COR-L47 (cell line): ENCODE measurements at places on chromosomes 11 and 22.

DNA sequence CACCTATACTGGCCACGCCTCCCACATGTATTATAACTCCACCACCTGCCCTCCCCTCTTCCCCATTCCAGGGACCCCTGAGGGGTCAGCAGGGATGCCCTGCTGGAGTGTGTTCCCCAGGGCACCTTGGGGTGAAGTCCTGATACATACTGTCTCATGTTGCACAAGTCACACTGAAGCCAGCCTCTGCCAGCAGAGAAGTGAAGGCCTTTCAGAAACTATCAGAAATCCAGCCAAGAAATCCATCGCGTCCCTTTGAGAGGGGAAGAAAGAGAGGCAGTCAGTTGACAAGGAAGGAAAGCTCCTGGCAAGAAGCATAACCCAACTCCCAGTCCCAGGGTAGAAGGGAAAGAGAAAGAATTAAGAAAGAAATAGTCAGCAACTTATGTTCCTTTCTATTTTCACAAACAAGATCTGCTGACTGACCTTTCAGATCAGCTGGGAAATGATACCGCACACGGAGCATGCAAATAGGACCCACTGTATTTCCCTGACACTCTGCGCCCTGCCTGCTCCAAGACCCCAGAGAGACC, 45.2 kb downstream of the SC5D start:
- DNase-seq = no peak

DNA sequence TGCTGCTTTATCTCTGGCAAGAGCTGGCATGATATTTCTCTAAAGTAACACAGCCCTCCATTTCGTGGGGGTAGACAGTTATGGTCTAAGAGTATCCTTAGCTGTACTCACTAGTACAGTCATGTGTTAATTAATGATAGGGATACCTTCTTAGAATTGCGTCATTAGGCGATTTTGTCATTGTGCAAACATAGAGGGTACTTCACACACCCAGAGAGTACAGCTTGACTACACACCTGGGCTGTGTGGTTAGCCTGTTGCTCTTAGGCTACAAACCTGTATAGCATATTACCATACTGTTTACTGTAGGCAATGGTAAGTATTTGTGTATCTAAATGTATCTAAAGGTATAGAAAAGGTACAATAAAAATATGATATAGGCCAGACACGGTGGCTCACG, 17.0 kb downstream of the XRCC6 start:
- no peak for DNase-seq

GRCh38 chr11:43810929-43811596, 69.6 kb upstream of the ALKBH3 start:
- DNase-seq = no peak

GRCh38 chr11:60530454-60531100, 15.4 kb downstream of the MS4A13 start:
- DNase-seq = no peak

DNA sequence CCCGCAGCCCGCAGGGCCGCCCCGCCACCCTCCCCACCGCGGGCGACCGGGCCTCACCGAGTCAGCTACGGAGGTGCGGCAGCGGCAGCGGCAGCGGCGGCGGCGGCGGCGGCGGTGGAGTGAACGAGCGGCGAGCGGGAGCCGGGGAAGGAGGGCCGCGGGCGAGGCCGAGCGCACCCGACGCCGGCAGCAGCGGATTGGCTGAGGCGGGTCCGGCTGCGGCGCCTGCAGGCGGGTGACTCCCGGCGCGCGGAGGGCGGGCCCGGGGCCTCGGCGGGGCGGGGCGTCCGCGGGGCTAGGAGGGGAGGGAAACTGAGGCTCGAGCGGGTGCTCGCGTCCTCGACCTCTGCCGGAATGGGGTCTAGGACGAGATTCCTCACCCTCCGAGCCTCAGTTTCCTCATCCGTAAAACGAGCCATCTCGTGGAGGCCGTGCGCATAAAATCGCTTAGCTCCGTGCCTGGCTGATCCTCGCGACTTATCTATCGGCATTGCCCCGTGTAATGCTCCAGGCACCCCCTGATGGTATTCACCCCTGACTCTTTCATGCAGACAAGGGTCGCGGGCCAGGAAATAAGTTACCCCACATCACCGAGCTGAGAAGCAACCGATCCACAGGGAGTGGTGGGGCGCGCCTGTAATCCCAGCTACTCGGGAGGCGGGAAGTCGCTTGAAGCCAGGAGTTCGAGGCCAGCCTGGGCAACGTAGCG, at the start of gene CPT1A:
CPT1A (minus strand) TSS at position 199 of the 709 bp plus-strand sequence. CDS start 26,442 bp downstream, outside the sequence.
- no peak for DNase-seq

DNA sequence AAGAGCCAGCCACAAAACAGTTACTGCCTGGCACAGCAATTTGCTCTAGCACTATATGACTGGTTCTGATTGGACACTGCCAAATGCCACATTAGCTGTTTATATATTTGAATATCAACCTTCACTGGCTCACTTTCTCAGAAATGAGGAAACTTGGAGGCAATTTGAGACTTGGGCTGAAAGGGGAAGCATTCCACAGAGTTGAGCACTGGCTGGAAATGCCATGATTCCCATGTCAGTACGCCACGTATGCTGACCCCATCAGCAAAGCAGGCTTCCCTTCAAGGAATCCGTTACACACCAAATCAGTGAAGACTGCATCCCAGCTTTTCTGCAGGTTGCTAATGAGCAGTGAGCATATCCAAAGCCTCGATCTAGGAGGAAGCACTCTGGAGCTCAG, 34.7 kb downstream of the GALNT18 start:
- no peak for DNase-seq

- no peak for DNase-seq
Measured at GRCh38 chr22:19837915-19838314, 16.8 kb downstream of the GNB1L start.

- DNase-seq = no peak
Measured at GRCh38 chr22:43018615-43019014, 3.7 kb upstream of the PACSIN2 start.

GRCh38 chr11:116376547-116376946, 396.2 kb downstream of the BUD13 start:
- DNase-seq = peak; percentile 66

DNA sequence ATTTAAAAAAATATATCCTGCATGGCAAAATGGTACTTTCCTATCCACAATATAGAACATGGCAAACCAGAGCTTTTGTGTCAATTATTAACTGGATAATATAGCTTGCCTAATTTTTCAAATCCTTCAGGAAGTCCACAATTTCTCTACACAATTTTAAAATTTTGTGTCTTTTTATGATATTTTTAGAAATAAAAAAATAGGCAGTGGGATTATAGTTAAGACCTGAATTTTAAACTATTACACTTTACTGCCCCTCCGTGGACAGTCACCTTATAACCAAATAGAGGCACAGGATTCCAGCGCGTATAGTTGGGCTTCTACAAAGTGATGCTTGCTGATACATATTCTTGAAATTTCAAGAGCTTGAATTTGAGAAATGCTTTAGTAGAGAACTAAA, 2.1 kb upstream of the DMC1 start:
- peak; percentile 22 for DNase-seq

DNA sequence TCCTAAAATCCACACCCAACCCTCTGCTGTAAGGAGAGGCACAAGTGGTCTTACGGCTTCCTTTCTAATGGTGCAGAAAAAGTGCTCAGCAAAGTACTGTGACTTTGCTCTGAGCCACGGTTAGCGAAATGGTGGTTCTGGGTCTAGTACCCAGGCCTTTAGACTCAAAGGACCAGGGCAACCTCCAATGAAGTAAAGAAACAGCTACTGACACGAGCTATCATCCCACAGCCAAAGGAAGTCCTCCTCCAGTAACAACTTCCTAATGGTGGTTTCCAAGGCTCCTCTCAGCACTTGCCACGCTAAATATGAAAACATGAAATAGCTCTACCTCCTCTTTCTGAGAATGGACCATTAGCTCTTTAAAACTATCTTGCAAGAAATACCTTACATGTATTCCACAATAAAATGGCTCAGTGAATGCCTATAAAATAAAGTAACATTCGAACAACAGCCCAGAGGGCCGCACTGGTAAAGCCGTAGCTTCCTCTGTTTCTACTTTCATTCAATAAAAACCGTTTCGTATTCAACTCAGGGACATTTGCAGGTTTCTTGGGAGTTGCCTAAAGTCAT, 122.4 kb downstream of the ETS1 start:
- DNase-seq = no peak

DNA sequence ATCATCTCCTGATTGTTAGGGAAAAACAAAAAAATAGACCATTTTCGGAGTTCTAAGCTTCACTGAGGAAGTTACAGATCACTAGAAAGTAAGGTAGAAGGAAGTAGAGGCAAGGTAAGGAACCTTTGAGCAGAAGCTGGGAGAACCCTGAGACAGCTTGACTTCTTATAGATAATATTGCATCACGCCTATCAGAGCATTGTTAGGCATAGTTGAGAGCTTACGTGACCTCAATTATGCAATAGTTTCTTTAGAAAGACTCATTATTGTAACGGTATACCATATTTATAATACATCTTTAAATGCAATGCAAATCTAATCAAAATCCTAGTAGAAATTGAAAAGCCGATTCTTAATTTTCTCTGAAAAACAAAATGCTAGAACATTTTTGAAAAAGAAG, 4.9 kb downstream of the TBRG1 start:
- no peak for DNase-seq

DNA sequence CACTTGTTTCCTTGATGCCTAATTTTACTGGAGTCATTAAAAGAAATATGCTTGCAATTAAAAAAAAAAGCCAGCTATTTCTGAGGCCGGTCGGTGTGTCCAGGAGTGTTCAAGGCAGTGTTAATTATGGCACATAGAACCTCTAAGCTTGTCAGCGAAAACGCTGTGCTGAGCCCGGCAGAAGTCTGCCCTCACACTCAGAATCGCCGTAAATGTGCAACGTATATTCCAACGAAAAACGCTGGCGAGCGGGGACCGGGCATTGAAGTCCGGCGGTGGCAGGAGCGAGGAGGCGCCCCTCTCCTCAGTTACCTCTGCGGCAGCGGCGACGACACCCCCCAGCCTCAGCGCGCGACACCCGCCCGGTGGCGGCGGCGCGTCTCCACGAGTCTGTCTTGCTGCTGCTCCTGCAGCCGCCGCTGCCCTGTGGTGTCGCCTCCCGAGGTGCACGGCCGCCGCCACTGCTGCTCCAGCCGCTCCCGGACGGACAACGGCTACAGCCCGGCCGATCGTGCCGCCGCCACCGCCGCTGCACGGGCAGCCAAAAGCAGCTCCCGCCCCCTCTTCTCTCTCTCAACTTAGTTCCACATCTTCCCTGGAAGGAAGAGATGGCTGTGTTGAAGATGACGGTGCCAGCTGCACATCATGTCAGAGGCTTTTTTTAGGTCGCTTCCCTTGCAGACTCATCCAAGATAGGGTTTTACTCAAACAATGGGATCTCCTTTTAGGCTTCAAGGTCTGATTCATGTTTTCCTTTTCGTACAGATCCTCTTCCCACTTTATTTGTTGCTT, 56.0 kb downstream of the JAM3 start:
- DNase-seq = no peak

DNA sequence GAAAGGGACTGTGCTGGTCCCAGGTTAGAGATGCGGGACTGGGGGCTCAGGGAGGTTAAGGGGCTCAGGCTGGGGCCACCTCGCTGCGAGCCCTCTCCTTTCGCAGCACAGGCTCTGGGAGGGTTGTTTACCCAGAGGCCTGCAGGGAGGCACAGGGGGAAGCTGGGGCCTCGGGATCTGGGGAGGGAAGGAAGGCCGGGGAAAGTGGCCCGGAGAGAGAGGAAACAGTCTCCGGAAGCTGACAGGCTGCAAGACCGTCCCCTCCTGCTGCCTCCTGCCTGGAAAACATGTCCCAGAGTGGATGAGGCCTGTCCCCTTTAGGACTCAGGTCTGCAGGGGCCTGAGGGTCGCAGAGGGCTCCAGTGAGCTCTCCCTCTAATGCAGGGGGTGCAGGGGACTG, 45.4 kb downstream of the MYO7A start:
- DNase-seq = no peak

- DNase-seq = no peak
Measured at GRCh38 chr11:119832202-119832935, 103.4 kb upstream of the NECTIN1 start.

- DNase-seq = no peak
Measured at GRCh38 chr22:34293324-34293723, 373.0 kb upstream of the LARGE1 start.

DNA sequence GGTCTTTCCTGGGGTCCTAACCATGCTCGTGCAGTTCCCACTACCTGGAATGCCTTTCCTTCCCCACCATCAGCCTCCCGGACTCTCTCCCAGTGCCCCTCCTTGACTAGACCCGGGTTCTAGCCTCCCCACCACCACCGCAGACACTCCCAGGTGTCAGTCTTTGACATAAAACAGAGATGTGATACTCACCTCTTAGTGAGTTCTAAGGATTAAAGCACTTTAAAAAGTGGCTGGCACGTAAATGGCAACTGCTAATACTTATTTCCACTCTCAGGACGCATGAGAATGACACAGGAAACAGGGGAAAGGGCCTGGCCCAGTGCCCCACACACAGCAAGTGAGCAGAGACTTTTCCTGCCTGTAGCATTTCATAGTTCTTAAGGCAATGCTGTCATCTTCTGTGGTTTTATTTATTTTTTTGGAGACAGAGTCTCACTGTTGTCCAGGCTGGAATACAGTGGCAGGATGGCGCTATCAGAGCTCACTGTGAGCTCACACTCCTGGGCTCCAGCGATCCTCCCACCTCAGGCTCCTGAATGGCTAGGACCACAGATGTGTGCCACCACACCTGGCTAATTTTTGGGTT, 1.9 kb upstream of the SLC25A45 start:
- DNase-seq = no peak

DNA sequence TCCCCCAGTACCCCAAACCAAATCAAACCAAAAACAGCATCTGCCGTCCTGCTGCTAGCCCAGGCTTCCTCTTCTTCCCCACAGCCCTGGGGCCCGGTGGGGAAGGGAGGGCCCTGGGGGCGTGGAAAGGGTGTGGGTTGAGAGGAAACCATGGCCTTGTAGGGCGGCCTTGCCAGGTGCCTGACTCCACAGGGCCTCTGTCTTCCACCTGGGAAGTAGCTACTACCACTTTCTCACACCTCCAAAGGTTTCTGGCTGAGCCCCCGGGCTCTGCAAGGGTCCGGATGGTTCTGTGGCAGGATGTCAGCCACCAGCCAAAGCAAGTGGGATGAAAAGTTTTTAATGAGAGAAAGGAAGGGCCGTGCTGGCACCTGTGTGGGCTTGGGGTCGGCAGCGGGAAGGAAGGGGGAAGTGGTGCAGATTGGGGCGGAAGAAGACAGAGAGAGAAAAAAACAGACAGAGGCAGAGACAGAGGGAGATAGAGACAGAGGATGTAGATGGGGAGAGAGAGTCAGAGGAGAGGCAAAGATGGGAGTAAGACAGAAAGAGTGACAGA, 10.5 kb downstream of the TPST2 start:
- DNase-seq = no peak
